ENCODE measurements at places on chromosomes 3 and 15. TPM values are rescaled to one million over a fixed set of nuclear protein-coding genes. Genes with fewer than 3 reads are reported as not detected.

Gene SYNM
- 26.8 TPM for total RNA-seq

Gene PARP15
- total RNA-seq = 11.4 TPM

Gene LNP1
- 2.0 TPM for total RNA-seq

Gene ALDH1L1
- total RNA-seq = 2.8 TPM

Gene GATM
- 7.2 TPM for total RNA-seq
